ENCODE measurements at places on chromosomes 13 and 19.
A peak's percentile ranks its signal among the peaks of the same experiment; 100 is the strongest.

DNA sequence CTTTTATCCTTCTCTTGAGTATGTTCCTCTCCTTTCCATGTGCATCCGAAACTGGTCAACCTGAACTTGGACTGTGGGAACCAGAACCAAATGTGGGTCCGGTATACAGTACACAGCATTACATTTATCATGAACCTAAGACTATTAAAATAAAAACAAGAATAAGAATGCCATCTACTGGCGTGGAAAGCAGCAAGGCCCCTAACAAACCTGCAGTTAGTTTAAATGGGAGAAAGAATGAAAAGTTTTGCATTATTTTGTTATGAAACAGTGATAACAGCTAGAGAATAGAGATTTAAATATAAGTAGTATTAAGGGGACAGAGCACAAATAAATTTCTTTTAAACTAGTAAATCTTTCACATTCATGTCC is 159.5 kb downstream of the RBM26 start:
- DNase-seq: no peak

DNA sequence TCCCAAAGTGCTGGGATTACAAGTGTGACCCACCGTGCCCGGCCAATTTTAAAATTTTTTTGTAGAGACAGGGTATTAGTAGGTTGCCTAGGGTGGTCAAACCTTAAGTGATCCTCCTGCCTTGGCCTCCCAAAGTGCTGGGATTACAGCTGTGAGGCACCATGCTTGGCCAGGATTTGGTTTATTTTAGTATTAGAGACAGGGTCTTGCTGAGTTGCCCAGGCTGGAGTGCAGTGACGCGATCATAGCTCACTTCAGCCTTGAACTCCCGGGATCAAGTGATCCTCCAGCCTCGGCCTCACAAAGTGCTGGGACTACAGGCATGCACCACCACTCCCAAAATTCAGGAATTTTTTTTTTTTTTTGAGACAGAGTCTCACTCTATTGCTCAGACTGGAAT is 5.4 kb upstream of the ZNF414 start:
- DNase-seq: no peak

DNA sequence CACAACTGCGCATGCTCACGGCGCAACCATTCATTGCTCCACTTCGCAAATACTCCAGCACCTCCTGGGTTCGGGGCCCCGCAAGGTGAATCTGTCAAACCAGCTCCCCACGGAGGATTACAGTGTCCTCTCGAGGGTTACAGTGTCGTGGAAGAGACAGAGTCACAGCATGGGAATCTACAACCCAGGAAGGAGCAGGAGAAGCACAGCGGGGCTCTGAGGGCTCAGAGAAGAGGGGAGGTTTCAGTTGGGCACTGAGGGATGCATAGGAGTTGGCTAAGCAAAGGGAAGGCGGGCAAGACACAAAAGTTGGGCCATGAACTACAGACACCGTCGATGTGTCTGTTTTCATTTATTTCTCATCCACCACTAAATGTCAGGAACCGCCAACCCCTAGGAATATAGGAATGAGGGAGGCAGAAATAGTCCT is 1.0 kb upstream of the GTF2F1 start:
- peak; percentile 80 for DNase-seq

DNA sequence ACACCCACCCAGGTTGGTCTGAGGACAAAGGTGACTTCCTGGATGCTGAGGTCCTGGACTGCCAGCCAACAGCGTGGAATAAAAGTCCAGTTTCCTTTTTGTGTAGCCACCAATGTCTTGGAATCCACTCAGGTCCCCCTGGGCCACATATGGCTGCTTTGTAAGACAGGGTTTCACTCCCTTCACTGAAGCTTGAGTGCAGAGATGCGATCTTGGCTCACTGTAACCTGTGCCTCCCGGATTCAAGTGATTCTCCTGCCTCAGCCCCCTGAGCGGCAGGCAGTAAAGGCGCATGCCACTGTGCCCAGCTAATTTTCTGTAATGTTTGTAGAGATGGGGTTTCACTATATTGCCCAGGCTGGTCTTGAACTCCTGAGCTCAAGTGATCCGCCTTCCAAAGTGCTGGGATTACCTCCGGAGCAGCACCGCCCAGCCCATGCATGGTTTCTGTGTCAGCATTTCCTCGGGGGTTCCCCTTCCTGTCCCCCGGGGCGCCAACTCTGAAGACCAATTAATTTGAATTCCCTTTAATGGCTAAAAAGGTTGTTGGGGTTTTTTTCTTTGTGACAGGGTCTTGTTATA is 17.5 kb downstream of the KANK2 start:
- peak; percentile 15 for DNase-seq

DNA sequence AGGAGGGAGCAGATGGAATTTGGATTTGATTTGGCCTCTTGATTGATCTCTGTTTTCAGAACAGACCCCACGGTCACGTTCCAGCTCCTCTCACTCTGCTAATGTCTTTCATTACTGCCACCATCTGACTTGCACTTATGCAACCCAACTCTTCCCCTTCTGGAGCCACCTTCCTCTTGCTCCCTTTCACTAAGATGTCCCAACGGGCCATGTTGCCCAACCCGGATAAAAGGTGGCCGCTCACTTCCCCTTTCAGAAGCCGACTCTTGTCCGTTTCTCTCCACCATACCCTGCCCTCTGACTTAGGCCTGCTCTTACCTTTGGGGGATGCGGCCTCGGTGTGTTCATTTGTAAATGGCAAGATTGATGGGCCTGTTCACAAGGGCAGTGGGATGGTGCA is 27.4 kb upstream of the CYP4F8 start:
- DNase-seq: peak; percentile 65

DNA sequence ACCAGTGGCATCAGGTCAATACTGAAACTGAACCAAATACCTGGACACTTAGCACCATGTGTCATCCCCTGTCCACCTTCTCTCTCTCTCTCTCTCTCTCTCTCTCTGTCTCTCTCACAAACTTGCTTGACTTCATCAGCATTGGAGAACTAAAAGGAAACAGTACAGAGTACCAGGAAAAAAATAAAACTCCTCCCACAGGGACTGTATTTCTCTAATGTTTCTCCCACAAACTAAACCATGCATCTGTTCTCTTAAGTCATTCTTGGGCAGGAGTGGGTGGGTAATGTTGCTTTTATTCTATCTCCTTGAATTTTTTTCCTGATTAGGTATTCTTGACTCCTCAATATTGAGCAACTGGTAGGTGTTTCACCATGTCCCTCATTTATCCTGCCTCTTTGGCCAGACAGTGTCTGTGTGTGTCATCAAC is 112.9 kb upstream of the CACNA1A start:
- no peak for DNase-seq

- no peak for DNase-seq
Observed at GRCh38 chr19:31831421-31832175, 482.4 kb upstream of the TSHZ3 start.

- DNase-seq: peak; percentile 11
Observed at GRCh38 chr19:14112051-14112808, 5.3 kb downstream of the PRKACA start.

DNA sequence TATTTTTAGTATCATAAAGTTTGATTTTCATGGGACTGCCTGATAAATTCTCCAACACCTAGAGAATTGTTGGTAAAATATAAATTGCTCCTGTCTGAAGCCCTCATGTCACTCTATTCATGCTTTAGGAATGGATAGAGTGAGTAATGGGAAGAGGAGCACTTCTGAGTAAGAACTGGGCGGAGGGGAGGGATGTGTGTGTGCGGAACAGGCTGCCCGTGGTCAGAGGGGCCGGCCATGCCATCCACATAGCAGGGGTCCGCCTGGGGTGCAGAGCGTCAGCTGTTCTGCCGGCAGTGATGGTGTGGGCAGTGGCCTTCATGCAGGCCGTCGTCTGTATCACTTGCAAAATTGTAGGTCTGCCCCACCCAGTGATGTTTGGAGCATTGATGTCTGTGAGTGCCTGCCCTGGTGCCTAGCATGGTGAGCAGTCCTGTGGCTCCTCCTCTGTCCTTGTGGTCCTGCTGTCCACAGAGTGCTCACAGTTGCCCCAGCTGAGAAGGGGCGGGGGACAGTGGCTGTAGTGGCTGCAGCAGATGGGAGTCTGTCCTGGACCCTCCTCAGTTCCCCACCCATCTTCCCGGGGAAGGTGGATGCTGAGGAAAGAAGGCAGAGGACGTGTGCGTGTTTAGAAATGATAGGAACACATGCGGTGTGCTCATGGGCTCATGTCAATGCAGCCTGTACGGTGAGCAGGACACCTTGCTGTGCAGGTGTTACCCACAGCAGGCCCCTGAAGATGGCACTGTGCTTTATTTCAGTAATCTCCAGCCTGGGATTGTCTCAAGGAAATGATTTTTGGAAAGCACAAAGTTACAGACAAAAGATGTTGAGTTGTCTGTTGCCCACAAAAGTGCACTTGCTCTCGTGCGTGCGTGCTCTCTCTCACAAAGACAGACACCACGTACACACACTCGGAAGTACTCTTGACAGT is 49.4 kb upstream of the TEX29 start:
- no peak for DNase-seq

DNA sequence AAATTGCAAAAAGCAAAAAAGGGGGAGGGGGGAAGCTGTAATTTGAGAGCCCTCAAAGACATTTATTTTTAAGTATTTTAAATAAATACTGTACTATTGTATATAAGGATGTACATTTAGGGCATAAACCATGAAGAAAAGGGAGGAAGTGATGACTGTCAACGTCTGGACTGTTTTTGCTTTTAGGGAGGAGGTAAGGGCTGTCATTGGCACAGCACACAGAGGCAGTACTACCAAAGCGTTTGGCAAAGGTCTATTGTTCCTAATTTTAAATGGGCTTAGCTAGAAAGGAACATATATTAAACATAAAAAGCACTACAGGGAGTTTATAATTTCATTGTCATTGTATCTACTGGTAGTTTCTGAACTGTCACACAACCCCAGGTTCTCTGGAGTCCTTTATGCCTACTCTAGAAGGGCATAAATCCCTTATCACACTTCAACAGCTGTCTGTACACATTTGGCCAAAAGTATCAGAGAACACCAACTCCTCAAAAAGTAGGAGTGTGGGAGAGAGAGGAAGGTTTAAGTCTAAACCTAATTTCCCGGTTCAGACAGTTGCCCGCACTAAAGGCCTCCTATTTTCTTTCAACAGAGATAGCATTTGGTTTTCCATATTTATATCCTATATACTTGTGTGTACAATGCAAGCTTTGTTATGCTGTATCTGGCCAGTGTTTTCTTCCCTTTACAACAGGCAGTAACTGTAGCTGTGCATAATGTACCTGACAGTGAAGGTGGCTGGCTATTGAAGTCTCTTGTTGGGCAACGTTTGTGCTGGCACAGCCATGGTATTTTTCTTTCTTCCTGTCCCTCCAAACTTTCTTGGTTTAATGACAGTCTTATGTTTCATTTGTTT is 406.2 kb downstream of the KLF5 start:
- DNase-seq: no peak

- DNase-seq: no peak
Observed at GRCh38 chr19:17749912-17750317, 1.4 kb upstream of the FCHO1 start.

DNA sequence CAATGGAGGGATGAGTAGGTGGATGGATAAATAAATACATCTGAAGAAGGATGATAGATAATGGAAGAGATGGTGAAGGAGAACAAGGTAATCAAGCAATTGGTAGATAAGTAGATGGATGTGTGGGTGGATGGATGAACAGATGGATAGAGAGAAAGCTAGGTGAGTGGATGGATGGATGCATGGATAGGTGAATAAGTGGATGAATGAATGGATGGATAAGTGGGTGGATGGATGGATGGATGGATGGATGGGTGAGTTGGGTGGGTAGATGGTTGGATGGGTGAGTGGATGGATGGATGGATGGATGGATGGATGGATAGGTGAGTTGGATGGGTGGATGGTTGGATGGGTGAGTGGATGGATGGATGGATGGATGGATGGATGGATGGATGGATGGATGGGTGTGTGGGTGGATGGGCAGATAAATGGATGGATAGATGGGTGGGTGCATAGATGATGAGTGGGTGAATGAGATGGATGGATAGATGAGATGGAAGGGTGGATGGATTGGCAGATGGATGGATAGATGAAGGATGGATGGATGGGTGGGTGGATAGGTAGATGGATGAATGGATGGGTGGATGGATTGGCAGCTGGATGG is 6.3 kb downstream of the SEMA6B start:
- DNase-seq: no peak

DNA sequence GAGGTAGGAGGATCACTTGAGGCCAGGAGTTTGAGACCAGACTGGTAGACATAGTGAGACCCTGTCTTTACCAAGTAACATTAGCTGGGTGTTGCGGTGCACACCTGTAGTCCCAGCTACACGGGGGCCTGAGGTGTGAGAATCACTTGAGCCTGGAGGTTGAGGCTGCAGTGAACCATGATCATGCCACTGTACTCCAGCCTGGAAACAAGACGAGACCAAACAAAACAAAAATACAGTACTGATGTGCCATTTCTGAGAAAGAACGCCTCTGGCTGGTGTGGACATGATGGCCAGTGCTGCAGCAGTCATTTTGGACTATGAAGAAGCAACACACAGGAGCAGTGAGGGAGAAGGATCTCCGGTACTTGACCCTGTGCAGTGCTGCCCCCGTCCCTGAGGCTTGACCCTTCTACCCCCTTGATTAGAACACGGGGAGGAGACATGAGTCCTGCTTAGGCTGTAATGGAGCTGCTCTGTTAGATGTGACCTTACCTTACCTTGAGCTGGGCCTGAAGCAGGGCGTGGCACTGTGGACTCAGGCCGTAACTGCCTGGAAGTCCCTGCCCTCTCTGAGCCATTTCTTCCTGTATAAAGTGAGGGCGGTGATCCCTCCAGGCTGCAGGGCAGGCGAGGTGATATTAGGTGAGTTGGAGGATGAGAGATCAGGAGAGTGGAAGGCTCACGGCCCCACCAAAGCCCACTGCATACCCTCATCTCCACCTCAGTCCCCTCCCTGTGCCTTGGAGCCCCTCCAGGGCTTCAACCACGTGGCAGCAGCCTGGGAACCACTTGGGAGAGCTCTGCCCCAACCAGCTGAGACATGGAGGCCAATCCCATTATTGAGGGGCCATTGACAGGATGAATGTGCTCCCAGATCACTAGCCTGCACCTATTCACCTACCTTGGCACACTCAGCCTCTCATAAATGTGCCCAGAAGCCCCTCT is 5.9 kb downstream of the RPL18A start:
- no peak for DNase-seq

GRCh38 chr13:78868991-78869390 is 210.0 kb upstream of the OBI1 start:
- DNase-seq: no peak
